ENCODE measurements at places on chromosomes 5 and 9. TPM values are rescaled to one million over a fixed set of nuclear protein-coding genes. Genes with fewer than 3 reads are reported as not detected.

BTNL3 gene
- not detected for total RNA-seq

ACTBL2 gene
- not detected for total RNA-seq

ADGRD2 gene
- not detected for total RNA-seq

TSSK1B gene
- not detected for total RNA-seq

IFNB1 gene
- total RNA-seq, result not detected

QRFP gene
- not detected for total RNA-seq

PDE8B gene
- 60.9 TPM for total RNA-seq

GARIN3 gene
- total RNA-seq, result not detected

IRX2 gene
- total RNA-seq, result not detected

EQTN gene
- 2.4 TPM for total RNA-seq

MEF2C gene
- 386 TPM for total RNA-seq

PCDHA5 gene
- 6.3 TPM for total RNA-seq

Data from dorsolateral prefrontal cortex (tissue), 122 donors.